ENCODE measurements at places on chromosomes 11 and 22.

DNA sequence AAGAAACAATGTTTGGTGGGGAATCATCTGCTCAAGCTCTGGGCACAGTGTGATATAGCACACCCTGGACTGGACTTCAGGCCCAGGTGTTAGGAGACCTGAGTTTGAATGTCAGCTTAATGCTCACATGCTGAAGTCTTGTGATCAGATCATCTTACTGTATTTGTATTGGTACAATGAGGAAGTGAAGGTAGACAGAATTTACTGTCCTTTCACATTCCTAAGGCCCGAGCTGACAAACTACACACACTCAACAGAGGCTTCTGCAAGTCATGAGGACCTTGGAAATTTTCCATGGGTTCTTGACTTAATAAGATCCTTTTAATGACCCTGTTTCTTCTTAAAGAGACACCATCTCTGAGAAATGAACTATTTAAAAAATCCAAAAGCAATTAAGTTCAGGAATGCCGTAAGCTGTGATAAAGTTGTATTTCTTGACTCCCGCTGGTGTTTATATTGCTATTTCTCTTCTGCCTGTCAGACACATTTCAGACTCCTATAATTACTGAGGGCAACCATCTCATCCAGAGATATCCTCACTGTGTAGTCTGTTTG lies 802.0 kb downstream of the DLG2 start:
- DNase-seq: no peak

DNA sequence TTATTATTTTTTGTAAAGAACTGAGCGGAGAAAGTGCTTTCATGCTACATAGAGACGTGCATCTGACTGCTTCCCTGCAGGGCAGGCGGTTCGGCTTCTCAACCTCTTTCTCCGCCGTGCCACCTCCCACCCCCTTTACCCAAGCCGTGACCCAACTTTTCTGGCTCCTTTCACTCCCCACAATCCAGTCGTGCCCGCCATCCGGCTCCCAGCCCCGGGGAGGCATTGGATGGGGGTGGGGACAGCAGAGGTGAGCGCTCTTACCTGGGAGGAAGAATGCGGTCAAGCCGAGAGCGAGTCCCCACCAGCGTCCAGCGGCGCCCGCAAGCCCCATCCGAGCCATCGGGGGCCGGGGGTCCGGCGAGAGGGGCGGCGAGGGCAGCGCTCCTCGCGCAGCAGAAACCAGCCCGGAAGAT lies 781 bp downstream of the NECTIN1 start:
- no peak for DNase-seq

GRCh38 chr22:28379951-28380350 lies 299.7 kb downstream of the TTC28 start:
- no peak for DNase-seq

DNA sequence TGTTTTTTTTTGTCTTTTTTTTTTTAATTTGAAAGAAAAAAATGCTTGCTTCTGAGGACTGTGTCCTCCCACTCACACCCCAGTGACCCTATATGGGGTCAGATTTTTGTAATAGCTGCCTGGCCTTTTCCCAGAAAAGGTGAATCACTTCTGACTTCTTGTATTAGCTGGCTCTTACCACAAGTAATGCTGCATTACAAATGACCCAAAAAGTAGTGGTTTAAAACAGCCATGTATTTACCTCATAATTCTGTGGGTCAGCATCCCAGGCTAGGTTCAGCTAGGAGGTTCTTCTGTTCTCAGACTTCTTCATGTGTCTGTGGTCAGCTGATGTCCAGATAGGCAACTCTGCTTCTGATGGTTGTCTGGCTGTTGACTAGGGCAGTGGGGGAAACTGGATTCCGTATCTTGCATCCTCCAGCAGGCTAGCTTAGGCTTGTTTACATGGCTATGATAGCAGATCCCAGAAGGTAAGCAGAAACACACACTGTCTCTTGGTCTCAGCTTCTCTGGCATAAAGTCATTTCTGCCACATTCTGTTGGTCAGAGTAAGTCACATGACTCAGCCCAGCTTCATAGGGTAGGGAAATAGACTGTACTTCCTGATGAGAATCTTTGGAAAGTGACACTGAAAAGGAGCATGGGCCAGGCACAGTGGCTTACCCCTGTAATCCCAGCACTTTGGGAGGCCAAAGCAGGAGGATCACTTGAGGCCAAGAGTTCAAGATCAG lies 19.5 kb downstream of the LHFPL7 start:
- no peak for DNase-seq

GRCh38 chr11:133605482-133605881 lies 73.2 kb upstream of the OPCML start:
- DNase-seq: no peak

GRCh38 chr22:20533879-20534265 lies 26.5 kb downstream of the MED15 start:
- DNase-seq: no peak

DNA sequence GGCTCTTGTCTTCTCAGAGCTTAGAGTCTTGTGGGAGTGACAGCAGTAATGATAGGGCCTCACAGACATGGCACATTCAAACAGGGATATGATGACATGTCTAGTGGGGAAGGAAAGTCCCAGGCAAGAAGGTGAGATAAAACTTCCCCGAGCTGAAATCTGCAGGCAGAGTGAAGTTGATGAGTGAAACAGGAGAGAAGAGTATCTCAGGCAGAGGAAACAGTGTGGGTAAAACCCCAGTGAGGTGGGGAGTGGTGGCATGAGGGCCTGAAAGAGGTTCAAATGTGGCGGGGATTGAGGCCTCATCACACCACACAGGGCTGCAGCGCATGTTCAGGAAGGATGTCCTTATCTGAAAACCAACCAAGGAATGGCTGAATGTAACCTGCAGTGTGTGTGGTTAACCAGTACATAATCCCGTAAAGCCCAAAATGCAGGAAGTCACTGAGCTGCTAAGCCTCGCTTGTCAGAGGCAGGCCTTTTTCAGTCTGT lies 153.8 kb upstream of the E2F8 start:
- DNase-seq: no peak

DNA sequence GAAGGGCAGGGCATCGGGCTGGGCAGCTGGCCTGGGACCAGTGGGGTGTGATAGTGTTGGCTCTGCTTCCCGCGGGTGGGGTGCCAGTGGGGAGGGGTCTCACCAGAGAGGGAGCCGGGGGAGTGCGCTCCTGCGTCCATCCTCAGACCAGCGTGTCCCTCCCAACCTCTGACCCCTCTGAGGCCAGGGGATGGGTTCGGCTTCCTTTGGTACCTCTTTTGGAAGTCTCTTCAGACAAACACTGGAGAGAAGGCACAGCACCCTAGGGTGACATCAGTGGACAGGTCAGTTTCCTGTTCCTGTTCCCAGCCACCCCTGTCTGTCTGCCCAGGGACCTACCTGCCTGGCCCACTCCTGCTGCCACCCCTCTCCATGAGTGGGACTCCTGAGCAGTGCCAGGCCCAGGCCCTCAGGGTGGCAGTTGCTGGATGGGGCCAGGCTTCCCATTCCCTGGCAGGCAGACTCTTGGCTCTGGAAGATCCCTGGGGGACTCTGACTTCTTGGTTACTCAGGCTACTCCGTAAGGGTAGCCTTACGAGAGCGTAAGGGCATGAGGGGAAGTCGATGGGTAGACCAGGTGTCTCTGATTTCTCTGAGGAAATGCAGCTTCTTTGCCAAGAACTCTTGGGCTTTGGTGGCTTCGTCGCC lies 2.6 kb downstream of the TAGLN start:
- no peak for DNase-seq

- no peak for DNase-seq
Observed at GRCh38 chr11:126392633-126393013, 37.1 kb downstream of the ST3GAL4 start.

GRCh38 chr22:39430576-39431150 lies 26.1 kb upstream of the MGAT3 start:
- DNase-seq: no peak
